KBM-7 (cell line): ENCODE measurements at places on chromosomes 2 and 18.

- DNase-seq = no peak
Observed at GRCh38 chr18:6836331-6836730, 106.8 kb downstream of the ARHGAP28 start.

DNA sequence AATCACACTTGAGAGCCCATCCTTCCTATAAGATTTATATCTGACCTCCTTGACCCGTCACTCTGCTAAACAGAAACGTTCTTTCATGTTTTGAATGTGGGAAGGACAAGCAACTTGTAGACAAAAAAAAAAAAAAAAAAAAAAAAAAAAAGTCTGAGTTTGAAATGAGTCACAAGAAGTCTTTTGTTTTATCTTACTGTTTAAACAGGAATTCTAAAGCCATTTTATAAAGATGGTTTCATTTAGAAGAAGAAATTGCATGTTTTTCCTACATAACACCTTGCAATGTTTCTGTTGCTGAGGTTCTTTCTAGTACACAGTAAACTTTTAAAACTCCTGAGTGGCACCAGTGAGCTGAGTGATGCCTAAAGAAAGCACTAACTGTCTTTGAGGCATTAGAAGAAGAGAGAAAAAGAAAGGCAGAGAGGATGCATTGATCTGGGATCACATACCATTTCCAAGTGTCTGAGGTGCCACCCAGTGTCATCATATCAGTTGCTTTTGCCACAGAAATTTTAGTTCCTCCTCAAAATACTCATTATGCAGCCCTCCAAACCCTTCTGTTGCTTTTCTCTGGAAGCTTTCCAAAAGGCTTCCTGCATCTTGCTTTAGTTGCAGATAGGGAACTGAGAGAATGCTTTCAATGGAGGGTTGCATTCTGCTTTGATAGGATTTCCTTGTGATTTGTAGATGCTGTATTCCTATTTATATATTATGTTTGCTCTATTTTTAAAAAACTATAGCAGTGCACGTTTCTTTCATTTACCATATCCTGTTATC lies 69.1 kb downstream of the ACVR2A start:
- DNase-seq = peak; percentile 69

GRCh38 chr2:111139637-111140317 lies 19.1 kb downstream of the BCL2L11 start:
- no peak for DNase-seq

- no peak for DNase-seq
Observed at GRCh38 chr2:121662656-121663055, 13.4 kb upstream of the CLASP1 start.

DNA sequence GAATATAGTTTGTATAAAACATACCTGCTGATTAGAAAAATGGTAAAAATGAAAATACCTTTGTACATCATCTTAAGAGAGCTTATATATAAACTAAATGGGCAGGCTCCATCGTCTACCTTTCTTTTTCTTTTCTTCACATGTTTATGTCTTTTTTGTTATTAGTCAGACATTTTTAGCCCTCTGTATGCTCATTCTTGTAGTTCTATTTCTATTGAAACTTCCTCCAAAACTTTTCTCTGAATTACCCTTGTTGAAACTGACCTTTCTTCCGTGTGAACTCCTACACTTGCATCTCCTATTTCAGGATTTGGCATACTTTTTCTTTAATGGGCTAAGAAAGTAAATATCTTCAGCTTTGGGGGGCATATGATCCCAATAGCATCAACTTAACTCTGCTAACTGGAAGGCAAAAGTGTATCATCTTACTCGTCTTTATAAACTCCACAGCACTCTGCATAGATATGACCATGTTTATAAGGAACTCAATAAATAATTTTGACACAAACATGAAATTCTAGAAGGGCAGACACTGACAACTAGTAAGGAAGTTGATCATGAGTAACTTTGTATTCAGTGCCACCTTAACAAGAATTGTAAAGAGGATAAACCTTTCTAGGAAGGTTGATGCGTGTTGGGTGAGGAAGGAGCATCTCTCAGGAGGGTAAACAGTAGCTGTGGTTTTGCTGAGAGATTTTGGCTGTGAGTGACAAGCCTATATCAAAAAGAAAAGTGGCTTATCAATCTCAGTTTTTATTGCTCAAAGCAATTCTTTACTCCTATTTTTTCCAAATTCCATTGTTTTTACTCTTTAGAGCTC lies 127.6 kb downstream of the PIK3C3 start:
- no peak for DNase-seq

GRCh38 chr2:15230599-15231192 lies 330.4 kb downstream of the NBAS start:
- no peak for DNase-seq

DNA sequence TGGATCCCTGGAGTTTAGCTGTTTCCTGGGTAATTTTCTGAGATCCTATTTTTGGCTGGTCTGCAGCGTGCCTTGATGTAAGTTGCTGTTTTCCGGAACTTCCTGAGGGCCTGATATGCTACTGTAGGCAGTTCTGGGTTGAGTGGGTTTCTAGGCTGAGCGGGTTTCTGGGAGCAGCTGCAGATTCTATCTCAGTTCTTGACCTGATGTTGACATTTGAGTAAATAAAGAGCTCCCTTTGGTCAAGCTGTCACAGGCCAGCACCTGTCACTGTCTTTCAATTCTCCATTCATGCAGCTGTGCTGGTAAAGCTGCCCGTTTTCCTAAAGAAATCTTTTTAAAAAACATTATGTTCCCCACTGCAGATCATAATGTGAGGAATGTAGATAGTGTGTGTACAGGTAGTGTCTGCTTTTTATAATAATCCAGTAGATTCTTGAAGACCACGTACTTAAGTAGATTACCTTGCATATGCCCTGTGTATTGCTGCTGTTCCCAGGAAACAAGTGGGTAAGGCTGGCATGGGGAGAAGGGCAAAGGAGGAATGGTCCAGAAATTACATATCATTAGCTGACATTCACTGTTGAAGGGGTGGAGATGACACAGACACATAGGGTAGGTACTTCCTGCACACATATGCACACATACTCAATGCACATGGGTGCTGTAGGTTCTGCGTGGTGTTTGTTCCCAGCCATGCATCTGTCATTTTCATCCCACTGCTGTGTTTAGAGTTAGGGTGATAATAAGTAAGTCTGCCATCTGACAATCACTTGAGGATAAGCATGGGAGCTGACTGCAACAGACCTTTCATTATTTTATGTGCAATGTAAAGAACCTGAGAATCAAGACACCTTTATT lies 25.9 kb downstream of the CD28 start:
- no peak for DNase-seq

GRCh38 chr18:23155537-23155936 lies 20.3 kb downstream of the CABLES1 start:
- DNase-seq = no peak

DNA sequence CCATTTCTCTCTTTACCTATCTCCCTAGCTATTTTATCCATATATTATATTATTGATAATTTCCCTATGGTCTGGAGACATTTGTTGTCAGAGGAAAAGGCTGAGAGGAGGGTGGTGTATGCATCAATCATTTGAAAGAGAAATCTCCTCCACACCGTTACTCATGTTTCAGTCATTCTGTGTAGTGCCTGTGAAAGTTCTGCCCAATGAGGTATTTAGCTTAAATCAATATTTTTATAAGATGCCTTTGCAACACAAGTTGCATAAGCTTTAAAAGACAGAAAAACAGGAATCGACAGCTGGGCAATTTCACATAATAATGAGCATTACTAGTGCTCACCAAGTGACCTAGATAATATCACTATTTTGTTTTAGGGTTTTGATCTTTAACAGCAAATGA lies 363.7 kb upstream of the FSIP2 start:
- no peak for DNase-seq

- DNase-seq = peak; percentile 61
Observed at GRCh38 chr2:230866756-230867523, 2.2 kb downstream of the ITM2C start.

DNA sequence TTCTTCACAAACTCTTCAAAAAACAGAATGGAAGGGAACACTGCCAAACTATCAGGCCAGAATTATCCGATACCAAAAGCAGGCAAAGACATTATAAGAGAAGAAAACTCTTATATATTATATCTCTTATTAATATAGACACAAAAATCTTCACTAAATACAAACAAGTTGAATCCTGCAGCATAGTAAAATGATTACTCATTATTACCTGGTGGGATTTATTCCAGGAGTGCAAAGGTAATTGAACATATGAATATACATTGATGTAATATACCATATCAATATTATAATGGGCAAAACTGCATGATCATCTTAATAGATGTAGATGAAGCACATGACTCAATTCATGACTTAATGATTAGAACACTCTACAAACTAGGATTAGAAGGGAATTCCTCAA lies 25.1 kb downstream of the ABCB11 start:
- DNase-seq = no peak

- DNase-seq = peak; percentile 35
Observed at GRCh38 chr2:146412625-146413024, 1432.2 kb upstream of the ACVR2A start.

DNA sequence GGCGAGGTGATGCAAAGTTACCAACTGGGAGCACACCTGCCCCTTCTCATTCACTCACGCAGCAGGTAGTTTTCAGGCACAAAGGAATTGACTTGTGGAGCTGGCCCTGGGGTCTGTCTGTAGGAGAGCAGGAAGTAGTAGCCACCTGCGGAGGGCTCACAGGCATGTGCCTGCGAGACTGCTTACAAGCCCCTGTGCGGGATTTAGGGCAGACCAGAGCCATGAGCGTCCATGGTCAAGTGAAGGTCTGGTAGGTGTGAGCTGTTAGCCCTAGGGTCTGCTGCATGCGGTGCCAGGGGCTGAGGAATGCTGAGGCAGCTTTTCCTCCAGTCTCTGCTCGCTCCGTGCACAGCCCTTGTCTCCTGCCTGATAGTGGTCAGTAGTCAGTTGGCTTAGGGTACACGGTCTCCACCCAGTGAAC lies 18.9 kb downstream of the INPP4A start:
- no peak for DNase-seq

GRCh38 chr2:232330068-232330999 lies 48.2 kb upstream of the ALPP start:
- DNase-seq = no peak

DNA sequence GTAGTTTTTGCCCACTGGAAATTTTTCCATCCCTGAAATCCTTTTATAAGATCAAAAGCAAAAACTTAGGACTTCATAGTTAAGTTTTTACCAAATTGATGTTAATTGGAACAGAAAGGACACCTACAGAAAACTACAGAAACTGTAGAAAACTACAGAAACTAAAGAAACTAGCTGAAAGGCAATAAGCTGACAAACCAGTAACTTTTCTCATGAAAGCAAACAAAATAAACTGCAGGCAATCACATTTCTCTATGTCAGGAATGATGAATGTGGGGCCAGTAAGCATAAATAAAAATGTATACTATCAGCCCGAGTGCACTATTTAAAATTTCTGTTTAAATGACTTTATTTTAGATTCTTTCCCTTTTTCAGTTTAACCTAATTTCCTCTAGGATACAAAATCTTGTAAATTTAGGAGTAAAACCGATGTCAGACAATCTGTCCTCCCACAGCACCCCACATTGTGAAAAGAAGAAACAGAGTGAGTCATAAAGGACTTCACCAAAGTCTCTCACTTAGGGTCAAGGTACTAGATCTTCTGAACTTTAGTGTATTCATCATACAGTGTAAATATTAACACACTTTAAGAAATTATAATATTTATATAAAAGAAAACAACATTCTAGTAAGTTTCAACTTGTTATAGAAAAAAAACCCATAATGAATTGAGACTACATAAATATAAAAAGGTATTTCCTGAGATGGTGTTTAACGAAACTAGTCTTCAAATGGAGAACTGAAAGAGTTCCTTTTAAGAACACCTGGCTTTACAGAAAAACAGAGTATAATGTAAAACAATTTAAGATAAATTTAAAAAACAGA lies 46.6 kb downstream of the USP40 start:
- DNase-seq = no peak

DNA sequence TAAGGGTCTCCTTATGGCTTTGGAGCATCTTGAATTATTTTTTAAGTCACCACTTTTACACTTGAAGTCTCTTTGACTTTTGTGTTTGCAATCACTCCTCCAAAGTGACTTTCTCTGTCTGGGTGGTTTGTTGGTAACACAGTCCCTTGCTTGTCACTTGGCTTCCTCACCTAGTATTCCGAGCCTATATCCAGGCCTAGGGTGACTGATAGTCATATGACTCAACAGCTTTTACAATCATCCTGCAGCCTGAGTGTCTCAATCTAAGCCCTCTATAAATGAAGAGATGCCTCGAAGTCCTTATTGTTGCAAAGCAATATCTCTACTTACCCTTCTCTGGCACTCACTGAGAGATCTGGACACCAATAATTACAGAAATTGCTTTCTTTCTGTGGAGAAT lies 53.9 kb upstream of the SETBP1 start:
- DNase-seq = no peak

- DNase-seq = no peak
Observed at GRCh38 chr2:55489467-55490062, 30.0 kb upstream of the CFAP36 start.

DNA sequence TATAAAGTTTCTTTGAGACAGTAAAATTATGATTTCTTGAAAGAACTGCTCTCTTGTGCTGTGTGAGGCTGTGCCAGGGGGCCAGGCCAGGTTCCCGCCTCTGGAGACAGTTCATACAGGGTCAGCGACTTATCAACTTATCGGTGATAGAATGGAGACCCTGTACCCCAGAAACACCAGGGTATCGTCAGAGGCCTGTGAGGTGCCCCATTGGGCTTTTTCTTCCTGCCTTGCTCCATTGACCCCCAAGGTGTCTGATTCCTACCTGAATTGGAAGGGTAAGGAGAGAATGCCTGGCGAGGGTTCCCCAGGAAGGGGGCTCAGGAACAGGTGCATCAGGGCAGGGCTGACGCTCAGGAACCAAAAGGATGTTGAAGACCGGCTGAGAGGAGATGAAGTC lies 4.3 kb downstream of the DLX1 start:
- no peak for DNase-seq

DNA sequence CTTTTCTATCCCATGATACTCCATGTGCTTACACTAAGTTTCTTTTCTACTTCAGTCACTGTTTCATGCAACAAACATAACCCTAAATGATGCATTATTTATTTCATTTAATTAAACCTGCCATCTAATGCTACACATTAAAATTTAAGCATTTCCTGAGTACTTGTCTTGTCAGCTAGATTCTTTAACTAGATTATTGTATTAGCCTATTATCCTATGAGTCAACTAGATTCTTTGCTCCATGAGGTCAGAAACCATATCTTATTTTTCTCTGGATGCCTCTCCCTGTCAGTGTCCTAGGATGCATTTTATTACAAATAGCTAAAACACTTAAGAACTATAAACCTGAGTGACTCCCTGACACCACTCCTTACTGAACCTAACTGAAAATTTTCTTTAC lies 652.4 kb downstream of the SLC4A3 start:
- DNase-seq = no peak

GRCh38 chr2:240205348-240205747 lies 64.9 kb upstream of the OTOS start:
- DNase-seq = no peak

DNA sequence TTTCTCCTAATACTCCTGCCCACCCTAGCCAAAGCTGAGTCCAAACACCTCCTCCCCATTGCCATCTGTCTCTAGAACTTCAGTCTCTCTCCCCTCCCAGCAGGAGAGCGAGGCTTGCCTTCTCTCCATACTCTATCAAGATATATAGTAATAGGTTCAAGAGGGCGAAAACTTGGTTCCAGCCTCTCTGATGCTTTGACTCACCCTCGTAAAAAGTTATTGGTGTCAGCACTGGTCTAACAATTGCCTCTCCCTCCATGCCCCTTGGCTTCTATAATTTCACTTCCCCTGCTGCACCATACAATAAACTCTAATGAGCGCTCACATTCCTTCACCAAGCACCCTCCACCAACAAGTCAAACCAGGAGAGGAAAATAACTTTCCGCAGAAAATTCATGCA lies 797.3 kb downstream of the BCL11A start:
- DNase-seq = no peak
